ENCODE measurements at places on chromosomes 13 and 19.

DNA sequence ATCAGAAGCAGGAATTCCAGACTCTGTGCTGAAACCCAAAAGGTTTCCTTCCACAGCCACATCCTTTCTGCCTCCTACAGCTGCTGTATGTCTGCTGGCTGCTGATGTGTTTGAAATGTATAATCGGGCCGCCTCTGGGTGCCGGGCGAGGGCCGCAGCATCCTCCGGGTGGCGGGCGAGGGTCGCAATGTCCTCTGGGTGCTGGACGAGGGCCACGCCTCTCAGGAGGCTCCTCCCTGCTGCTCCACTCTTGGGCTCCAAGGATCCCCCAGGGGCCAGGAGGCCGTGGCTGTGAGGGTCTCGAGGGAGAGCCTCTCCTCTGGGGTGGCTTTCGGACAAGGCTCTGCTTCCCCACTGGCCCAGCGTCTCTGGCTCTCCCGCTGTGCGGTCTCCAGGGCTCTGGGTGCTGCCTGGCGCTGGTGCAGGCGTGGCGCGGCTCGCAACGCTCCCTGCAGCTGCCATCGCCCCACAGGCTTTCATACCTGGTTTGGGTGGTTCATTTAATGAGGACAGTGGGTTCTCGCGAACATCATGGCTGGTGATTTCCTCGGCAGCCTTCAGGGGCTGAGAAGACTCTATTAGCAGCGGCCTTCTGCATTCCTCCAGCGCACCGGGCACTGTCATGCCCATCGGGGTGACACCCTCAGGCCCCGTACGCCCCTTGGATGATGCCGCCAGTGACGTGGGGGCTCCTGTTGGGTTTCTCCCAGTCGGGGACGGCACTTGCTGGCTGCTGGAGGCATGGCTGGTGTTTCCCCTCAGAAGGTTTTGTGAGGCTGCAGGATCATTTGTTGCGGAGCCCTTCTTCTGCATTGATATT is 41.8 kb upstream of the GRTP1 start:
- DNase-seq: no peak

DNA sequence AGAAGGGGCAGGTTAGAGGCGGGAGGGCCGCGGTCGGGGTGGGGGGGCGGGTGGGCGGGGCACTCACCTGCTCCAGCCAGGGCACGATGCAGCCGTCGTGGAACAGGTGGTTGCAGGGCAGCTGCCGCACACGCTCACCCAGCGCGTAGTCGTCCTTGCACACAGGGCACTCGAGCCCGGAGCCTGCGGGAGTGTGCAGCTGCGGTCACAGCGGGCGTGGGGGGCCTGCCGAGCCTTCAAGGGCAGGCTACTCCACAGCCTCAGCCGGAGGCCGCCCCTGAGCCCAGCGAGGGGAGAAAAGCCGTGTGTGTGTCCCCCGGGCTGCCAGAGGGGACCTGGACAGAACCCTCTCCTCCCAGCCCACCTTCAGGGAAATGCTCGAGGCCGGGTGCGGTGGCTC is 8.6 kb downstream of the FGF22 start:
- DNase-seq: no peak

- no peak for DNase-seq
Measured at GRCh38 chr13:20387006-20387405, 138.7 kb downstream of the CRYL1 start.

DNA sequence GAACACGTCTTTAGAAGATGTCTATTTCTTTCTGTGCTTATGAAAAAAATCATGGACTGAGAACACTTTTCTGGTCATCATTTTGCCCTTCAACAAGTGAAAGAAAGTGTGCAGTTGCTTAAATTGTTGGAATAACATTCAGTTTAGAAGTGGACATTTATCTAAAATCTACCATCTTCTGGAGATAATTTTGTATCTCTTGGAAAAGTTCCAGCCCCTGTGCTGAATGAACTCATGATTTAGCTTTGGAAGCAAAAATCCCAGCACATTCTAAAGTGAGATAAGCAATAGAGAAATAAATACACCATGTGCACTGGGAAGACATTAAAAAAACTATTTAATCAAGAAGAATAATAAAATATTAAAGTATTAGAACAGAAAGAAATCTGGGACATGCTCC is 1420.8 kb upstream of the SLC10A2 start:
- DNase-seq: no peak

DNA sequence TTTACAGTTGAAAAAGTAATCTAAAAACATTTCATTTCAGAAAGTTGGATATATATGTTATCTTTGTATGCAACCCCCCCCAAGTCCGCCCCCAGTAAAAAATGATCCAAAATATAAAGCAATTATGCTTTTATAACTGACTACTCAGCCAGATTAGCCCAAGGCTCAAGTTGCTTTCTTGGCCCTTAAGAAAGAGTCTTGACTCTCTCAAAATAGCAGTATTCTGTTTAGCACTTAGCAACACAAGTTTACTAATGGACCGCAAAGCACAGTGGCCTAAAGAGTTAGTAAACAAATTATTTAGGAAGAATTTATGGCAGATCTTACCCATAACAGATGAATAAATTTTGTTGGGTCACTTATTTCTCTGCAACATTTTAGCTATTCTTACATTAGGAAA is 86.9 kb downstream of the ELF1 start:
- DNase-seq: no peak

GRCh38 chr13:79662882-79663281 is 181.9 kb downstream of the NDFIP2 start:
- no peak for DNase-seq

- DNase-seq: no peak
Measured at GRCh38 chr13:49844181-49844580, 51.7 kb upstream of the KPNA3 start.

DNA sequence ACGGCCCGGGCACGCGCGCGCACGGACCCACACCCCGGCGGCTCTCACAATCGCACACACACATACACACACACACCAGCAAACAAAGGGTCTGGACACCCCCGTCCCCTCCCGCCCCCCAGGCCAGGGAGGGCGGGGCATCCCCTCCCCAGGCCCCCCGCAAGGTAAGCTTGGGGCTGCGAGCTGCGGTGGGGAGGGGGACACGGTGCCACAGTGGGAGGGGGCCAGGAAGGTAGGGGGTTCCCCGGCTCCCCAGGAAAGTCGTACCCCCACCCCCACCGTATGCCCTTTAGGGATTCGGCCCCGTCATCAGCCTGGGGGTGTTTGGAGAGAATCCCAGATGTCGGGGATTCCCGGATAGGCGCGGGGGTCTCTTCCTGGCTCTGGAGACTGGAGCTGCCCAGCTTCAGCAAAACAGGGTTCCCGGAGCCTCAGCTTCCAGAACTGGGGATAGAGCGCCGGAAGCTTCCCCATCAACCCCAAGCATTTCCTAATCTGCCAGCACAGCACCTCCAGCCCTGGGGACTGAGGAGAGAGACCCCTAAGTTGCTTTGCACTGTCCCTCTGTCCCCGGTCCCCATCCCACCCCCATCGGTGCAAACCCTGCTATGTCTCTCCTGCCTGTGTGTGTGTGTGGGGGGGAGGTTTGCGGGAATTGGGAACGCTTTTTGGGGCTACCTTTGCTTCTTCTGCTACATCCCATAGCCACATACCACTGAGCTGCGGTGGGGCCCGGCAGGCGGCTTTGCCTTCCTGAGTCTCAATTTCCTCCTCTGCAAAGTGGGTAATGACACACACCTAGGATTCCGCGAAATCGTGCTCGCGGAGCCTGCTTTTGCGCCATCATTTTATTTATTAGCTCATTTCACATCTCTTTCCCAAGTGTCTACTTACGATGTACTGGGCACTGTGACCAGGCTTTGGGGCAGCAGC is 1.8 kb upstream of the CDC37 start:
- peak; percentile 53 for DNase-seq

- DNase-seq: no peak
Measured at GRCh38 chr13:26977541-26977940, 194.1 kb downstream of the USP12 start.
